CD8-positive, alpha-beta T cell (primary cell): ENCODE measurements at places on chromosomes 2 and 18. TPM values are rescaled to one million over a fixed set of nuclear protein-coding genes. Genes with fewer than 3 reads are reported as not detected.

DNA sequence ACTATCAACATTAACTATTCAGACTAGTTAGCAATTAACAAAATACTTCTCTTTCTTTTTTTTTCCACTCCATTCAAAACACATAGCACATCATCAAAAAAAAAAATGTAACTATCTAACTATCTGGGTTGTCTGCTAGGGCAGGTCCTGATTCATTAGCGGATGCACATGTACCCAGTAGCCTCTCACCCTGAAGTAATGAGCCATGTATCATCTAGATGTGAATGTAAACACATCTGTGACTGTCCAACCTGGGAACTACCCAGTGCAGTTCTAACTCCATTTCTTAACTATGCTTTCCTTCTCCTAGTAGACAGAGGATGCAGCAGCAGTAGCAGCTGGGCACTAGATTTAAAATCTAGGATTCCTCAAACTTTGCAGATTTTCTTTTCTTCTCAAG, 183.1 kb upstream of the PIK3C3 start:
- no peak for DNase-seq

DNA sequence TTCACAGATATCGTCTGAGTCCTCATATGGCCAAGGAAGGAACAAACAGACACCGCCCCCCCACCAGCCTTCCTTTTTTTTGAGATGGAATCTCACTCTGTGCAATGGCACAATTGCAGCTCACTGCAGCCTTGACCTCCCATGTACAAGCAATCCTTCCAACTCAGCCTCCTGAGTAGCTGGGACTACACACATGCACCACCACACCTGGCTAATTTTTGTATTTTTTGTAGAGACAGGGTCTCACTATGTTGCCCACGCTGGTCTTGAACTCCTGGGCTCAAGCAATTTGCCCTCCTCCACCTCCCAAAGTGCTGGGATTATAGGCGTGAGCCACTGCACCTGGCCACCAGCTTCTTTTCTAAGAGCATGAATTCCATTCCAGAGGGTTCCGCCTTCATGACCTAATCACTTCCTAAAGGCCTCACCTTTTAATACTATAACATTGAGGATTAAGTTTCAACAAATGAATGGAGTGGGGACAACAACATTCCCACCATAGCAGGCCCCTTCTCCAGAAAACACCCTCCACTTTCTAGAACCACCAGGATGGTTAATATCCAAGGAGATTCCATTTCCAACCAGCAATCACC, 2.2 kb upstream of the TMBIM1 start:
- no peak for DNase-seq

- DNase-seq = no peak
Measured at GRCh38 chr2:239775623-239776435, 249.3 kb downstream of the NDUFA10 start.

GLB1L gene
- 2.8 TPM for total RNA-seq

LYG2 gene
- not detected for total RNA-seq

CDKL4 gene
- total RNA-seq = not detected
